Suppressor macrophage treated with lipopolysaccharide for 1 hour (primary cell): ENCODE measurements at places on chromosomes 5 and 9.

DNA sequence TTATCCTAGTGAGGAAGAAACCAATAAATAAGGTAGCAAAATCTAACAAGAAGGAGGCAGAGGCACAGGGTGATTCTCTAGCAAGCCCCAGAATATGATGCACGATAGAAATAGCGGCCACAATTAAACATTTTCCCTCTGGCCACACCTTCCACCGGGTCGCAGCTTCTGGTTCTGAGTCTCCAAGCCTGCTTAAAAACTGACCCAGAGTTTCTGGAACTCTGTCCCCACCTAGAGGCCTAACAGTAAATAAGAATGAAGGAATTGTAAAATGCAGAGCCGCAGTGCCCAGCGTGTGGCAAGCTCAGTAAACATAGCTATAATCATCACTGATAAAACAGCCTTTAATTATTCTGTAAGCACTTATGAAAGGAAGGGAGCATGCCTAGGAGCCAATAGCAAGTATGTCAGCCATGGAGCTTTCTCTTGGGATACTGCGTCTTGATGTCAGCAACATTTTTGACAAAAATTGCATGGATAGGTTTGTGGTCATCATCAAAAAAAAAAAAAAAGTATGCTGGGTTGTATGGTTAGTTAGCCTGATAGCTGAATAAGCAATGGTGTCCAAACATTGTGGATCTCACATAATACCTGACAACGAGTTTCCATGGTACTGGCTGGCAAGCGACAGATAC lies 465.5 kb downstream of the DNAH5 start:
- DNase-seq = peak; percentile 42

DNA sequence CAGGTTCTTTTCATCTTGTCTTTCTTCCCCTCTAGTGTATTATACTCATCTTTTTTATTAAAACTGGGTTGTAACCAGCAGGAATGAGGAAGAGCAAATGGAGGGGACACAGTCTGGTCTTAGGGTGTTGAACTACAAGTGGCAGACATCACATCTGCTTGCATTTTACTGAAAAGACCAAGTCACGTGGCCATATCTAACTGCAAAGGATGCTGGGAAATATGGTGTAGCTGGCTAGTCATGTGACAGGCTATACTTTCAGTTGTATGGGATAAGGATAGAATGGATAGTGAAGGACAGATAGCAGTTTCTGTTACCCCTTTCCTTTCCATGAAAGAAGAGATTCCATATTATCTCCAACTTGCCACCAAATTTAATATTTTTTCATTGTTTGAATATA lies 13.0 kb upstream of the FGD3 start:
- peak; percentile 14 for DNase-seq

DNA sequence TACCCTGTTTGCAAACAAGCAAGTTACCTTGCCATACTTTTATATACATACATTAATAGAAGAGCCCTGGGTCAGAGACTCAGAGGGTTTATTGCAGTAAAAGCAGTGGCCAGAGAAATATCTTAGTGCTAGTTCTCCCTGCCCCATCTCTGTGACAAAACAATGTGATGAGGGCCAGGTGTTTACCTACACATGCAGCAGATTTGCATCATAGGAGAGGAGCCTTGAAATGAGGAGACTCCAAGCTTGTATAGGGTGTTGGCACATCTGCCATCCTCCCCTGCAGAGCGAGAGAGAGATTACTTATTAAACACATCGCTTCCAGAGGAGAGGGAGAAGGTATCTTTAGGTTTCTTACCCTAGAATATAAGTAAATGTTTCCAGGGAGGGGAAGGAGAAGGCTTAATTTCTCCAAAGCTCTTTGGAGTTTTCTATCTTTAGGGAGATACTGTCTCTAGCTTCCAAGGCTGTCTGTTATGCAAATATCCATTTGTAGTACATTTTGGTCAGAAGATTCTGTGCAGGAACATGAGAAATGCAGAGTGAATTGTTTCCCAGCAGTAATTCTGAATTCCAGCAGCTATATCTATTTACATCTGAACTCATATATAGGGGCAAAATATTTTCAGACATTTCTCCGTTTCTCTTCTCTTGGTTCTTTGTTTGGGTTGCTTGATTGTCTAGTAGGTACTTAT lies 15.7 kb downstream of the FER start:
- no peak for DNase-seq

DNA sequence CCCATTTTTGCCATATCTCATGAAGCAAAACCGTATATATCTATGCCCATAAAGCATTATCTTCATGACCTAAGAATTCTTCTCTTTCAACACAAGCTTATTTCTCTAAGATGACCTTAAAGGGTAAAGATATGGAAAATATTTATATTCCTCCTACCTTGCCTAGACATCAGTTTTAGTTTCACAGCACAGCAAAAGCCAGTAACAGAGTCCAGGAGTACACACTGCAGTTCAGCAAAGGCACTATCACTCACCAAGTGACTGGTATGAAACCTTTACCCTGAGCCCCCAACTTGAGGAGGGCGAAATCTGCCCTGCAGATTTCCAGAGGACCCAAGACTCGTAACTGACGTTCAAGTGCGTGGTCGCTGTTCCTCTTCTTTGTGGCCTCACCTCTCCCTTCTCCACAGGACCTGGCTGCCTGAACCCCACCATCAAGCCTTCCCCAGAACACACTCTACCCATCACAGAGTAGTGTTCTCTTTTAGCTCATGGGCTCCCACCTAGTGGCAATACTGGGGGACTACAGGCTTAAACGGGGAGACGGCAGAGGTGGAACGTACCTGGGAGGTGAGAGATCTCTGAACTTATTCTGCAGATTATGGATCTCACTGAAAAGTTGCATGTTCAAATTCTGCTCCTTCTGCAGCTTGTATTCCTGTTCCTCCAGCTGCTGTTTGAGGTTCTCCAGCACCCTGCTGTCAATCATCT lies 141.0 kb downstream of the CDK5RAP2 start:
- no peak for DNase-seq

- DNase-seq = peak; percentile 31
These were observed 18.8 kb downstream of the TICAM2 start for GRCh38 chr5:115583474-115583873.

GRCh38 chr5:95384485-95385213 lies 6.5 kb upstream of the FAM81B start:
- no peak for DNase-seq

- DNase-seq = no peak
These were observed 215.2 kb downstream of the CRB2 start for GRCh38 chr9:123571240-123571639.

- DNase-seq = peak; percentile 53
These were observed 168.8 kb downstream of the PDE4D start for GRCh38 chr5:59724482-59725391.

DNA sequence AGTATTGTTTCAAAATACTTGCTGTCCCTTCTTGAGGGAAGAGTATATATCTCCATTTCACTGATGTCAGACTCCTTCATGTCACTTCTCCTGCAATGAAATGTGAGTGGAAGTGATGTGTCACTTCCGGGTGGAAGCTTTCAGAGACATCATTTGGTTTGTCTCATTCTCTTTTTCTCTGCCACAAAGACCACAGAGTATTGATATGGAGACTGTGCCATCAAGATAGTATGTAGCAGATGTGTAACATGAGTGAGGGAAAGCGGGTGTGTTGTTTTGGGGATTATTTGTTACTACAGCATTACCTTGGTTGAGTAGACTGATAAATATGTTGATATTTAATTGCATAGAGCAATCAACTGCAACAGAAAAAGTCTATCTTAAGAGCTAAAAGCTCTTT lies 169.8 kb downstream of the FBXL7 start:
- no peak for DNase-seq

DNA sequence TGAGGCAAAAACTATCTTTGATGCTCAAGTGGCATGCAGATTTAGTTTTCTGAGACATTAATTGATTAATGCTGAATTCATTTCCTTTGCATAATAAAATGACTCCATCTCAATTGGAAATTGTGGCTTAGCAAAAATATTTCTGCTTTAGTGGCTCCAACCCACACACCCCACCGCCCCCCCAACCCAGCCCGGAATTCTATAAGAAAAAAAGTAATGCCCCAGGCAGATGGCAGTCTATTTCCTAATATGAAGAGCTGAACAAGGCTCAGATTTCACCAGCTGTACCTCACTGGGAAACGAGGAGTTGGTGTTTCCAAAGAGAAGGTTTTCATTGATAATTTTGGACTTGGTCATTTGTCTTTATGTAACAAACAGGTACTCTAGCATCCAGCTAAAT lies 182.1 kb downstream of the FBN2 start:
- no peak for DNase-seq

GRCh38 chr9:14180960-14181537 lies 132.9 kb downstream of the NFIB start:
- no peak for DNase-seq

- peak; percentile 75 for DNase-seq
These were observed 276.3 kb downstream of the EPB41L4A start for GRCh38 chr5:112142769-112143270.

- no peak for DNase-seq
These were observed 6.7 kb downstream of the CORO2A start for GRCh38 chr9:98185611-98186171.

DNA sequence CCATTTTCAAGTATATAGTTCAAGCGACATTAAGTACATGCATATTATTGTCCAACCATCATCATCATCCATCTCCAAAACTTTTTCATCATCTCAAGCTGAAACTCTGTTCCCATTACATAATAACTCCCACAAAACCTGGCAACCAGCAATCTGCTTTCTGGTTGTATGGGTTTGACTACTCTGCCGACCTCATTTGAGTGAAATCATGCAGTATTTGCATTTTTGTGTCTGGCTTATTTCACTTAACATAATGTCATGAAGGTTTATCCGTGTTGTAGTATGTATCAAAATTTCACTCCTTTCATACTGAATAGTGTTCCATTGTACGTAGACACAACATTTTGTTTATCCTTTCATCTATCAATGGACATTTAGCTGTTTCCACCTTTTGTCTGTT lies 74.8 kb downstream of the SGCD start:
- DNase-seq = no peak

DNA sequence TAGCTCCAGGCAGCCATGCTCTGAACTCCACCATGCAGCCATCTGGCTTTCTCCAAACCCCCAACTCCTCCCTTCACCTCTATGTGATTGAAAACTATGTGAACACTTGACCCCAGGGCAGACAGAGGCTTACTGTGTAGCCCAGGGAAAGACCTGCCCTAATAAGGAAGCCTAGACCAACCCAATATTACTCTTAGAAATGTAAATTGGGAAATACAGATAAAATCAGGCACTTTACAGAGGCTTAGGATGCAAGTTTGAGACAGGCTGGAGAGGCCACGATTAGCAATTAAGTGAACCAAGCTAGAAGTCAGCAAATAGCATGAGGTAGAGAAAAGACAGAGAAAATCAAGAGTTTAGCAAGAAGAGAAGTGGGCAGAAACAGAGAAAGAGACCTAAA lies 141.7 kb upstream of the ABCA1 start:
- DNase-seq = no peak

DNA sequence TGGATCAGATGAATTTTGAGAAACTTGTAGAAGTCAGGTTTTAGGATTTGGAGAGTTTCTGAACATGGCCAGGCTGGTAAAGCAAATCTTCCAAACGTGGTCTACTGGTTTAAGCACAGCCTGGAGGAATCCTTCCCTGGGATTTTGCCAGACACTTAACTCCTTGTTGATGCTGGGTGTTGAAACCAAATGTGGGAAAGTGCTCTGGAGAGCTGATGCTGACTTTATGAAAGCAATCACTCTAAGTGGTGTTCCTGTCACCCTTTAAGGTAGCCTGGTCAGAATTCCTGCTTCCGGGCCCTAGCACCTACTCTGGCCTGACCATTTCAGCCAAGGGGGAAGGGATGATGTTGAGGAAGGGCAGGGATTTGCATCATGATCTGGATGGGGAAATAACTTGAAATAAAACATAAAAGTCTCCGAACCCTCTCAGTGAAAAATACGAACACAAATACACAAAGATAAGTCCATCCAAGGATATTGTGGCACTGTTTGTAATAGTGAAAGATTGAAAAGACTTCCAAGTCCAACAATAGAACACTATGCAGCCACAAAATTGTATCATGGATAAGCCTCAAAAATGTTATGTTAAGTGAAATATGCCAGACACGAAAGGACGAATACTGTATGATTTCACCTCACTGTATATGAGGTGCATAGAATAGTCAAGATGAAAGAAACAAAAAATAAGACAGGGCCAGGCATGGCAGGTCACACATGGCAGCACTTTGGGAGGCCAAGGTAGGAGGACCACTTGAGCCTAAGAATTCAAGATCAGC lies 57.7 kb downstream of the PDE6A start:
- no peak for DNase-seq

DNA sequence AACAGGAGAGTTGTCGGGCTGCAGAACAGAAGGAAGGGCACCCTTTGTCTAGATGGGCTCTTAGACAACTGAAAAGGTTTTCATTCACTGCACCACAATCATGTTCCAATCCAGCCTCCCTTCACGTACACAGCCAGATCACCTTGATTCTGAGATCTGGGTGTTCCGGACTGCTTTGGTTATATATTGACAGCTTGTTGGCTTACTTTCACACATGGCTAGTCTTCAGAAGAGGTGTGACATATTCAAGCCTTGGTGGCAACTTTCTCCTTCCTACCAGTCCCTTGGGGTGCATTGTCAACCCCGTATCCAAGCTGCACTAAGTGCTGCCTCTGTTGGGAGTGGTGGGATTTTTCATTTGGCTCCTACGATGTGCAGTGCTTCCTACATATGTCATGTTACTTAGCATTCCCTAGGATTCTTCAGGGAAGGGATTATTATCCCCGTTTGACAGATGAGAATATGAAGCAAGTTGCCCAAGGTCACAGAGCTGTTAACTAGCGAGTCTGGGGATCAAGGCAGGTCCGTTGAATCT lies 100.6 kb downstream of the LIFR start:
- DNase-seq = no peak

GRCh38 chr9:105066275-105066865 lies 138.4 kb upstream of the ABCA1 start:
- peak; percentile 88 for DNase-seq

- no peak for DNase-seq
These were observed 189.5 kb downstream of the BRINP1 start for GRCh38 chr9:119179701-119180100.

GRCh38 chr5:88269222-88269771 lies 652 bp upstream of the TMEM161B start:
- DNase-seq = no peak

DNA sequence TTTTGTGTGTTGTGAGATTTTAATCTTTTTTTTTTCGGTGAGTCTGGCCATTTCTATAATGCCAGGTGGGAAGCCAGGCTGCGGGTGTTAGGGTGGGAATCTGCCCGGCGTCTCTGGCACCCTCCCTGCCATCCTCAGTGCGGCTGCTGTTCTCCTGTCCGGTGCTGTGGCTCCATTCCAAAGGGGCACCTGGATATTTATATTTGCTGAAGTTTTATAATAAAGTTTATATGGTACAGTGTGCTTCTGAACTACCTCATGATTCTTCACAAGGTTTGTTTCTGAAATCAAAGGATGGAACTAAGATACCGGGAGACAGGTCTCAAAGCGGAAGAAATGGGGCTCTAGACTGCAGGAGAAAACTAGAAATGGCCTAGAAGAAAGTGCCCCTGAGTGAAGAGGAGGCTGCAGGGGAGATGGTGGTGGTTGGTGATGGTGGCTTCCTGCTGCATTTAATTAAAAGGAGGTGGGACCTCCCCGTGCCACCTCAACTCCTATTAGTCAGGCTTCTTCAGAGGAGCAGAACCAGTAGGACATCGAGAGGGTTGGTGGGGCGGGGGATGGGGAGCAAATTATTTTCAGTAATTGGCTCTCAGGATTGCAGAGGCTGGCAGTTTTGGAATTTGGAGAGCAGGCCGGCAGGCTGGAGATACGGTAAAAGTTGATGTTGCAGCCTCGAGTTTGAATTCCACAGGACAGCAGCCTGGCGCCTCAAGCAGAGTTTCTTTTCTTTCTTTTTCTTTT lies 102.2 kb upstream of the ICE1 start:
- DNase-seq = no peak

- DNase-seq = no peak
These were observed 14.5 kb downstream of the ZDHHC21 start for GRCh38 chr9:14678776-14679175.

GRCh38 chr9:129908906-129909305 lies 73.6 kb downstream of the USP20 start:
- DNase-seq = no peak
